Myocyte (in vitro differentiated cells): ENCODE measurements at places on chromosomes 1 and 21. TPM values are rescaled to one million over a fixed set of nuclear protein-coding genes. Genes with fewer than 3 reads are reported as not detected.
A peak's percentile ranks its signal among the peaks of the same experiment; 100 is the strongest.

Gene TMEM125
- not detected in 2 replicates for total RNA-seq

Gene WDR64
- not detected in 2 replicates for total RNA-seq

GRCh38 chr1:32400876-32401631 is 6.8 kb upstream of the BSDC1 start:
- peak; percentile 98 for DNase-seq

DNA sequence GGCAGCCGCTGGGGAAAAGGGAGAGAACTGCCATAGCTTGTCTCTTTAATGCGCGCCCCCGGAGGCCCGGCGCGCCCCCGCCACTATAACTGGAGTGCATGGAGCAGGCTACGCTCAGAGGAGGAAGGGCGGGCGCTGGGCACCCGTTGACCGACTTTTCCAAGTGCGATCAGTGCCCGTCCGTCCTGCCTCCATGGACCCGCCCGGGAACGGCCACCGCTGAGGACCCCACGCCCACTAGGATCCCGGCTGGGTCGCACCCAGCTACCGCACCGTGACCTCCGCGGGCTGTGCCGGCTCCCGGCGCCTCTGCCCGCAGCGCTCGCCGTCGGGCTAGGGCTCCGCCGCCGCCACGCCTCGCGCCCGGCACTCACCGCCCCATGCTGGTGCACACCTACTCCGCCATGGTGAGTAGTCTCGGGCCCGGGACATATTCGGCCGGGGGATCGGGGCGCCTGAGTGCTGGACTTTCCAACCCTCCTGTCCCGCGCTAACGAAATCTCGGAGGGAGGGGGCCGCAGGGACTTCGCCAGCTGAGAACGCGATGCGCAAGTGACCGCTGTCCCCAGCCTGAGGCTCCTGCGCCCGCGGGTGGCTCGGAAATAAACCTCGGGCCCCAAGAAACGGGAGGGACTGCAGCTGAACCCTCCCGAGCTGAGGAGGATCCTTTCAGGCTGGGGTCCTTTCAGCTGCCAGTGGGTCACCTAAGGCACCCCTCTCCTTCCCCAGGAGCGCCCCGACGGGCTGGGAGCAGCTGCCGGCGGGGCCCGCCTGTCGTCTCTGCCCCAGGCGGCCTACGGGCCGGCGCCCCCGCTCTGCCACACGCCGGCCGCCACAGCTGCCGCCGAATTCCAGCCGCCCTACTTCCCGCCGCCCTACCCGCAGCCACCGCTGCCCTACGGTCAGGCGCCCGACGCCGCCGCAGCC is at the start of gene TFAP2E:
TFAP2E (plus strand) TSS at position 117 of the 927 bp plus-strand sequence; CDS start at position 381, 264 bp downstream.
- peak; percentile 40 for DNase-seq

GRCh38 chr1:227803933-227804332 is 11.5 kb upstream of the PRSS38 start:
- no peak for DNase-seq

DNA sequence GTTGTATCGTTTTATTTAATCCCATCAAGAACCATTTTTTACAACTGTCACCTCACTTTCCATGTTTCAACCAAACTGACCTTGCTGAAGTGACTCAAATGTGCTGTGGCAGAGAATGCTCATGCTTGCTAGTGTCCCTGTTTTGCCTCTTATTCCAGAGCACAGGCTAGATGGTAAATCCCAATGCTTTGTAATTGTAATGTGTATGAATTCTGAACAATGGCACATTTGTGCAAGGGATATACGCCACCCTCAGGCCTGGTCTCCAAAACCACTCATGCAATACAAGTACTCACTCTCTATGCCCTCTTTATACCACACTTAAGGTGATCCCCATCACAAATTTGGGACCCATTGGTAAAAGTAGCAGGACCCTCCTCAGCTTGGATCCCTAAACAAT is 313.6 kb downstream of the HHIPL2 start:
- DNase-seq = no peak
